ENCODE measurements at places on chromosomes 12 and 14.

DNA sequence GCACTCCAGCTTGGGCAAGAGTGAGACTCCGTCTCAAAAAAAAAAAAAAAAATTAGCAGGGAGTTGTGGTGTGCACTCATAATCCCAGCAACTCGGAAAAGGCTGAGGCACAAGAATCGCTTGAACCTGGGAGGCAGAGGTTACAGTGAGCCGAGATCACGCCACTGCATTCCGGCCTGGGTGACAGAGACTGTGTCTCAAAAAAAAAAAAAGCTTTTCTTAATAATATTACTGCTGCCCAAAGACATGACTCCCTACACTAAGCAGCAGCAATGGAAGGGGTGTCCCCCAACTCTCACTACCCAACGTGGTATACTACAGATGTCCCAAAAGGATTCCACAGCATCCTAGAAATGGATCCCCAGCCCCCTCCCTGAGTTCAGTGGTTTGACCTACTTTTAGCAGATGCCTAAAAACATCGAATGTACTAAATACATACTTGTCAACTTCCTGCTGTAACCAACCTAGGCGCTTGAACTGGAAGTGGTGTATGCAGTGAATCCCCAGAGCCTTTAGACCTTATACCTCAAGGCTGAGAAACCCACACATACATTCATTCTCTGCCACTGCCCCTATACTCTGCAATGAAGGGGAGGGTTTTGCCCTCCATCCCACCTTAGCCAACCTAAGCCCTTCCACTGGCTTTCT, 8.5 kb upstream of the FKBP11 start:
- DNase-seq = no peak

DNA sequence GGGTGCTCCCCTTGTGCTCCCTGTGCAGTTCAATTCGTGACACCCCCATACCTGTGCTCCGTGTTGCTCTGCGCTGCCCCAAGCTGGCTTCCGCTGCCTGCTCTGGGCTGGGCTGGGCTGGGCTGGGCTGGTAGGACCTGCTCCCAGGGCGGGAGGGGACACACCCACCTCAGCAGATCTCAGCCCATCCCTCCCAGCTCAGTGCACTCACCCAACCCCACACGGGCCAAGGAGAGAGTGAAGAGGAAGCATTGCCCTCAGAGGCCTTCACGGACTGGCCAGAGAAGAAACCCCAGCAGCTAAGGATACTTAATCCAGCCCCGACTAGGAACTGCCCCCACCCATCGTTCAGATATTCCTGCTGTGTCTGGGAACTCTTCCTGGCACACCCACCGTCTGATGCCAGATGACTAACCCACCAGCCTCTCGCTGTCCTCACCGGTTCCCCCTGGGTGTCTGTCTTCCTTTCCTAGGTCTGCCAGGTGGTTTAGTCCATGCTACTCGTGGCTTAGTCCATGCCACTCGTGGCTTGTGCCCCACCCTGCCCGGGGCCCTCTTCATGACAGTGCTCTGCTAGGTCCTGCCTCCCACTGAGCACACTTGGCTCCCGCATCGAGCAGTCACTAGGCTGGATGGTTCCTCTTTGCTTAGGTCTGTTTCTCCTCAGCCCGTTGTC, at the start of gene LPAR5:
LPAR5 (minus strand) TSS at position 104 of the 676 bp plus-strand sequence. CDS start 14,711 bp downstream, outside the sequence.
- DNase-seq = peak; percentile 93

DNA sequence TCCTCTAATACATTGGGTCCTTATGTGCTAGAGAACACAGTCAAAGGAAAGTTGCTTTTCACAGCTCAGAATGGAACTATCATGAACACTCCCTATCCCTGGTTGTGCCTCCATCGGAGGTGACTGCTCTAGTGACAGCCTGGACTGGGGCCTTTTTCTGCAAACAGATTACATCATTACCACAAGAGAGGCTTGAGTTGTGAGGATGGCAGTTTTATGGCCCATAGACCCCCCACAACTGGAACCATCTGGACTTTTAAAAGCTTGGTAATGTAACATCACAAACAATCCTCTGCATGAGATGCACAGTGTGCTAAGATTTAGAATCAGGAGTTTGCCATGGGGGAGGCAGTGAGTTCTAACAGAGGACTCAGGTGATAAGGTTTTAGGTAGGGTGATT, 46.6 kb upstream of the WSCD2 start:
- DNase-seq = no peak

DNA sequence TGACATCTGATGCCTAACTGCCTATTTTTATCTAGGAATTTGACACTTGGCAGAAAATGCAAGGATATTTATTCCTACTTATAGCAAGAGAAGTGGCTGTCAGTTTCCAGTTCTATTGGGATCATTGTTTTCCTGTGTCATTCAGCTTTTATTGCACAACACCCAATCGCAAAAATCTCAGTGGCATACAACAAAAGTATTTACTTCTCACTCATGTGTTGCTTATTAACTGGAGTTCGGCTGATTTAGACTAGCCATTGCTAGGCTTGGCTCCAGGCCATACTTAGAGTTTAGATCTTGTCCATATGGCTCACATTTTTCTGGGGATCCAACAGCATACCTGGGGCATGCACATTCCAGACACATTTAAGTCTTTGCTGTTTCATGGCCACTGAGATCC, 218.6 kb upstream of the SYT1 start:
- DNase-seq = no peak

DNA sequence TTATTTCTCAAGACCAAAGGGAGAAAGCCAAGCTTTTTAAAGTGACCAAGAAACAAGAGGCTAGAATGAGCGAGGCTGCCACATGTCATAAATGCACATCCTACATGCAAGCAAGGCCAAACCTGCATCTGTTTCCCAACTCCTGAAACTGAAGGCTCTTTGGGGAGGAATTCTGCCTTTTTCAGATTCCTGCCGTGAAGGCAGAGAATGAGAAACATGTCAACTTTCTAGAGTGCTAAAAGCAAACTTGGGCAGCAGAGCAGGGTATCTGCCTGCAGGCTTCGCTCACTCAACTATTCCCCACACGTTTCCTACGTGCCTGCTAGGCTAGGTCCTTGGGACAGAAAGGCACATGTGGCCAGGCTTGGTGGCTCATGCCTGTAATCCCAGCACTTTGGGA, 15.2 kb downstream of the DPF3 start:
- no peak for DNase-seq

GRCh38 chr14:55938249-55938791, 179.9 kb upstream of the PELI2 start:
- peak; percentile 41 for DNase-seq

GRCh38 chr14:91303924-91304229, 59.4 kb upstream of the GPR68 start:
- no peak for DNase-seq

- DNase-seq = no peak
Observed at GRCh38 chr14:66425402-66425801, 60.8 kb upstream of the CCDC196 start.

DNA sequence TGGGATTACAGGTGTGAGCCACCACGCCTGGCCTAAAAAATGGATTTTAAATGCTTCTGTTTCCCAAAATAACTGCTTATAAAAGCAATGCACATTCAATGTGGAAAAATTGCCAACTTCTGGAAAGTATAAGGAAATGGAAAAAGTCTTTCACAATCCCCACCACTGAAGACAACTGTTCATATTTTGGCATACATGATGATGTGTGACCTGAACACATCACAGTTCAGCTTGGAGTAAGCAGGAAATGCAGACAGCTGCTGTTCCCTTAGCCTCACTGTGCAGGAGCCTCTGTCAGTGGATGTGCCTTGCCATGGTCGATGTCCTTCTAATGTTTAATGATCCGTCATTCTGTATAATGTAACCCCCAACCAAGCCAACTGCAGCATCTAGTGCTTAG, 5.2 kb downstream of the MTERF2 start:
- DNase-seq = no peak

GRCh38 chr14:40629144-40629543, 977.5 kb upstream of the LRFN5 start:
- no peak for DNase-seq

DNA sequence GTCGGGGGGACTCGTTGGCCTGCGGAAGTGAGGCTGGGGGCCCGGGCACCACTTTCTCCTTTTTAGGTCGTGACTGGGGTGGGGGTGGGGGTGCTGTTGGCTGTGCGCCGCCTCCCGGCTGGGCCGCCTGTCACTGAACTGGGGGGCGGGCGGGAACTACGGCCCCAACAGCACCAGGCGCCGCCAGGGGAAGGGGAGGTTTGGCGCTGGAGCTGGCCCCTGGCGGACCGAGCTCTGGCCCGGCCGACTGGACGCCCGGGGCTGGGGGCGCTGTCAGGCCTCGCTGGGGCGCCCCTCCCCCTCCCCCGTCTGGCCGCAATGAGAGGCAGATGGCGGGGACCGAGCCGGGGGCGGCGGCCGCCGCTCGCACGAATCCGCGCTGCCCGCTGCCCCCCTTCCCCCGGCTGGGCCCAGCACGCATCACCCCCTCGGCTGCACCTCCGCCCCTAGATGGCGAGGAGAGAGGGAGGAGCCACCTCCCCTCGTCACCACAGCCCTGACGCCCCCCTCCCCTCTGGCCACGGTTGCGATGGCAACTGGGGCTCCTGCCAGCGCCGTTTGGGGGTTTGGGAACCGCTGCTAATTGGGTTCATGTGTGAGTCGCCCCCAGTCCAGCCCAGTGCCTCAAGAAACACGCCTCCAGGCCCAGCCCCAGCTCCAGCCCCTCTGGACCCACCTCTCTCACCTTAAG, 723 bp downstream of the NFATC4 start:
- peak; percentile 84 for DNase-seq

DNA sequence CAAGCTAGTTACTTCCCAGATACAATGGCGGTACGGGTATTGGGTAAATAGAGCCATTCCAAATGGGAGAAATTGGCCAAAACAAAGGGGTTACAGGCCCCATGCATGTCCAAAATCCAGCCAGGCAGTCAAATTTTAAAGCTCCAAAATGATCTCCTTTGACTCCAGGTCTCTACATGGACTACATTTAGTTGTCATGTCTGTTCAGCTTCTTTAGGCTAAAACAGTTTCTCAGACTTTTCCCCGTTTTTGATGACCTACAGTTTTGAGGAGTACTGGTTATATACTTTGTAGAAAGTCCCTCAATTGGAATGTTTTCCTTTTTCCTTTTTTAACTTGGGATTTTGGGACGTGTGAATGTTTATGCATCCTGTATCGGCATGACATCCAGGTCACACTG, 4.7 kb downstream of the NT5DC3 start:
- DNase-seq = no peak

DNA sequence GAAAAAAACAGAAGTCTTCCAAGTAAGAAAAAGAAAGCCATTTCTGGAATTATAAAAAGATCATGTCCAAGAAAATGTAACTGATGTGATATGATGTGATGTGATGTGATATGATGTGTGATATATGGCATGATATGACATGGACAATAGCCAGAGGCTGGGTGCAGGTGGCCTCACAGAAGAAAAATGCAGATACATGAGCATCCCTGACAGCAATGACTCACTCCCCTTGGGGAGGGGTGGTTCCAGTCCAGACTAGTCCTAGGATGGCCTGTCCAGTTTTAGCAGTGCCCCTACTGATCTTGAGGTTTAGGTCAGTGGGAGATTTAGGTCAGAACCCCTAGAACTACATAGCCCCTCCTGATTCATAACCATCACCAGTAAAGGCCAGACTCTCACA, 3.5 kb upstream of the RHOJ start:
- no peak for DNase-seq

DNA sequence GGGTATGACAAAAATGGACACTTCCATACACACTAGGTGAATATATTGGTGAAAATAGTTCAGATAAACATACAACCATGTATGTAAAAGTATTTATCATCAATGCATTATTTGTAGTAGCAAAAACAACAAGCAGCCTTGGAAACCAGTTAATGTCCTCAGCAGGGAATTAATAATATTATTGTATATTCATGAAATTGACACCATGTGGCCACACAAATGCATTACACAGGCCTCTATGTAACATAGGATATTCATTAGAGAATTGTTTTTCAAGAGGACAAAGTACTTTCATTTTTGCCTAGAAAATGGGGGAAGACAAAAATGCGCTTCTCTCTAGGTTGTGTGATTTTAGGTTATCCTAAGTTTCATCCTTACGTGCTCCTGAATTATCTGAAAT, 24.3 kb downstream of the SPRING1 start:
- DNase-seq = no peak

DNA sequence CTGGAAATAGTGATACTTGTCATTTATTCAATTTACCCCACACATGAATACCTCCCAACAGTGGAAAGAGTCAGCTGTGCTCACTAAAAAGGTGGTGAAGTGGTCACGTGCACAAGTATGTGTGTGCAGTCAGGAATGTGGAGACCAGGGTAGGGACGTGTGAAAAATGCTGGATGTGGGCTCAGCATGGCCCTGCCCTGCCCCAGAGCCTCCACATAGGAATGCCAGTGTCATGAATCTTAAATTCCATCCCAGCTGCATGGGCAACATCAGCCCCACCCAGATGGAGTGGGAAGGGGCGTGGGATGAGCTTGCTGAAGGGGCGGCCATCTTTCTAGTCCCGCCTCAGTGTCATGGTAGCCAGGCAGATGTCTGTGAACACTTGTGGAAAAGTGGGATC, 87.7 kb downstream of the C12orf75 start:
- DNase-seq = no peak

GRCh38 chr12:39872425-39872824, 233.5 kb downstream of the SLC2A13 start:
- no peak for DNase-seq

- DNase-seq = no peak
Observed at GRCh38 chr12:88801227-88802095, 221.2 kb upstream of the KITLG start.

DNA sequence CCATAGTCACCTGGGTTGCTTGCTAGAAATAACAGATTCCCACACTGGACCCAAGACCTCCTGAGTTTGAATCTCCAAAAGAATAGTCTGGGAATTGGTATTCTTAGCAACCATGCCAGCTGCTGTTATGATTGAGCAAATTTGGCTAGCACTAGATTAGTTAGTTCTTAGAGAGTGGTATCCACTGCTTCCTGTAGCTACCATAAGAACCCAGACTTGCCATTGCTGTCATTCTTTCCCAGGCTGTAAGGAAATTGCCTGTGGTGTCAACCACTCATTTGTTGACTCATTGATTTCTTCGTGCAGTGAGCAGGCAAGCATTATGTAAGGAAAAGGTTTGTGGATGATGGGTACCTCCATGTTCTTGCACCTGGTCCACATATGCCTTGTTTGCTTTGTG, 201.8 kb upstream of the RGS6 start:
- no peak for DNase-seq

- no peak for DNase-seq
Observed at GRCh38 chr14:72774141-72774540, 119.8 kb downstream of the DPF3 start.

- DNase-seq = no peak
Observed at GRCh38 chr12:27163048-27163715, 80.8 kb upstream of the C12orf71 start.

DNA sequence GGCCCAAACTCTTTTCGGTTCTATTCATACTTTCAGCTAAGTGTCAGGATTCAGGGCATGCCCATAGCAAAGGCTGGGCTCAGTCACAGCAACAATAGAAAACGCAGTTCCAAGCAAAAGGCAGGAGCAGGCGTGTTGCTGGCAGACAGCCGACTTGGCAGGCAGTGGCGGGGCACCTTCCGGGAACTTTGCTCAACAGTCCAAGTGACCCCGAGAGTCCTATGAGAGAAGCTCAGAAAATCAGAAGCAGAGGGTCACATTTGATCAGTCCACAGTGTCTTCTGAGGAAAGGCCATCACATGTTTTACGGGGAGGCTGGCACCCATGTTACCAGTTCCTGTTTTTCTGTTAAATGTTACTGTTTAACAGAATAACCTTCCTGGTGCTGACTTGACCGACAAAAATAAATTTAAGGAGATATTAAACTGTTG, 115.0 kb downstream of the DACT1 start:
- DNase-seq = peak; percentile 74

GRCh38 chr12:131872154-131873051, 22.0 kb upstream of the ULK1 start:
- no peak for DNase-seq

Data from hematopoietic multipotent progenitor cell treated with erythropoietin and hydrocortisone succinate and interleukin-3 and kit ligand, for 4 days (in vitro differentiated cells).